ENCODE measurements at places on chromosomes 3 and 15. TPM values are rescaled to one million over a fixed set of nuclear protein-coding genes. Genes with fewer than 3 reads are reported as not detected.
A peak's percentile ranks its signal among the peaks of the same experiment; 100 is the strongest.

ATP13A5 gene
- total RNA-seq = not detected

A4GNT gene
- total RNA-seq = not detected

MRPL3 gene
- 129 TPM for total RNA-seq

DNA sequence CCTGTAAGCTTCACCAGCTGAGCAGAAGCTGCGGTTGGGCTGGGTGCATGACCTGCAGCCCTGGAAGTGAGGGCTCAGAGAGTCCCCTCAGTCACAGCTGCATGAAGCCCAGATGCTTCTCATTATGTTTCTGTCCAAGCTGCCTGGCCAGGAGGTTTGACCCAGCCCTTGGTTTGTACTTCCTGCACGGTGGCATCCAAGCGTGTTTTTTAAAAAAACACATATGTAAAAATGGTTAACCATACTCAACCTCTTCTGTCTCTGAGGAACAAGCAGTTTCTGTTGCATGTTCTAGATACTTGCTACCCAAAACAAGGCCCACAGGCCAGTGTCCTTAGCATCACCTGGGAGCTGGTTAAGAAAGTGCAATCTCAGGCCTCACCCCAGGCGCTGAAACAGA lies 76.0 kb upstream of the ATP10A start:
- no peaks in the 10 kb centered on the region for H3K4me1 ChIP-seq
- H3K27ac ChIP-seq = no peak overlapping the region
- no peaks in the 10 kb centered on the region for H3K36me3 ChIP-seq

- no peak overlapping the region for H3K4me3 ChIP-seq
- DNase-seq = no peak
- H3K27ac ChIP-seq = no peak overlapping the region
- H3K27me3 ChIP-seq = no peaks in the 10 kb centered on the region
Measured at GRCh38 chr3:73052857-73053256, 8.6 kb upstream of the EBLN2 start.

DNA sequence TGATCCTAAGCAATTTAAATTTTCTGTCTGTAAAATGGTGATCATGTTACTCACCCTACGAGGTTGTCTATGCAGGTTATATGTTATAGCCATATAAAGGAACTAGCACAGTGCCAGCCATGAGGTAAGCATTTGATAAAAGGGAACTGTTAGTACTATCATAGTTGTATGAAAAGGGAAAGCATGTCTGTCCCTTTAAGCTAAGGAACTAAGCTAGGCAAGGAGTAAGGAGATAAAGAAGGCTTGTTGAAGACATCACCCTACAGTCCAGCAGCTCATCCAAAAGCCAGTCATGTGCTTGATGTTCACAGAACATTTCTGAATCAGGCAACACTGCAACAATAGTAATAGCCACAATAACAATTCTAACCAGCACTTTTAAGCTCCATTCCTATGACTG lies 243.9 kb downstream of the ZBTB20 start:
- no peaks in the 10 kb centered on the region for H3K36me3 ChIP-seq
- DNase-seq = no peak
- no peak overlapping the region for H3K4me3 ChIP-seq

DNA sequence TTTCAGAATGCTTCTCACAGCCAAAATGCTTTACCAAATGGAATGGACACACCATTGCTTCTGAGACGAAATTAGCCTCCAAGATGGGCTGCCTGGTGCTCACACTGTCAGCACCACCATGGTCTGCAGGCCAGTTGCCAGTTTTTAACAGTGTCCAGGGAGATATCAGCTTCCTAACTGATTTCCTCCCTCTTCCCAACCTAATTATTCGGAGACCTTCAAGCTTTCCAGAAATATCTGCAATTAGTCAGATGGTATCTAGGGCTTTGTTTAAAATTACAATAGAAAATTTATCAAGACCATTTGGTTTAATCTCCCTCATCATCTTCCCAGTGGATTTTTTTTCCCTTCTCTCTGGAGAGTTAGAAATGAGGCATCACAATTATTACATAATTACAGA lies 287.5 kb downstream of the ZPLD1 start:
- H3K27me3 ChIP-seq = no peaks in the 10 kb centered on the region
- H3K4me3 ChIP-seq = no peak overlapping the region
- H3K27ac ChIP-seq = no peak overlapping the region
- H3K4me1 ChIP-seq = no peaks in the 10 kb centered on the region

GRCh38 chr15:40739047-40739446 lies 16.0 kb downstream of the RMDN3 start:
- no peak overlapping the region for H3K27ac ChIP-seq
- H3K27me3 ChIP-seq = no peaks in the 10 kb centered on the region
- DNase-seq = no peak

GRCh38 chr3:43528498-43529099 lies 93.2 kb downstream of the ANO10 start:
- no peaks in the 10 kb centered on the region for H3K27me3 ChIP-seq
- no peaks in the 10 kb centered on the region for H3K4me1 ChIP-seq
- no peak overlapping the region for H3K27ac ChIP-seq
- H3K36me3 ChIP-seq = no peaks in the 10 kb centered on the region
- H3K4me3 ChIP-seq = no peak overlapping the region

DNA sequence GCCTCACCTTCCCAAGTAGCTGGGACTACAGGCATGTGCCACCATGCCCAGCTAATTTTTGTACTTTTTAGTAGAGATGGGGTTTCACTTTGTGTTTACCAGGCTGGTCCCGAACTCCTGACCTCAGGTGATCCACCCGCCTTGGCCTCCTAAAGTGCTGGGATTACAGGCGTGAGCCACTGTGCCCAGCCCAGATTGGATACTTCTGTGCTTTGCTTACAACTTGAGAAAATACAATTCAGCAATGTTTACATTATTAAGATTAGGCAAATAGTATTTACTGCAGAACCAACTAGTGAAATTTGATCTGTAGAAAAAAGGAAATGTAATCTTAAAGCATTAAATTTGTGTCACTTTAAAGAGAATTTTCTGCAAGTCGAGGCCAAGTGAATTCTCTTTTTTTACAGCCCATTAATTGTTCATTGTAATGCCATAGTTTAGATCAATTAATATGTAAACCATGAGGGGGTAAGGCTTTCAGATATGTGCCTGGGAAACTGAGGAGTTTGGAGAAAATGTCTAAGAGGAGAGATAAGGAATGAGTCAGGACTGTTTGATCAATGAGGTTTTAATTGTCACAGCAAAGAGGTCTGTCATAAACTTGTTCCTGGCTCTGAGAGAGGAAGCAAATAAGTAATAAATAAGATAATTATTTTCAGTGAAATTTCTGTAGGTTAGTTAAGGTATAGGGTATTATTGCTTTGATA lies 15.3 kb downstream of the PYDC2 start:
- no peaks in the 10 kb centered on the region for H3K27me3 ChIP-seq
- no peak overlapping the region for H3K4me3 ChIP-seq
- H3K27ac ChIP-seq = no peak overlapping the region
- no peaks in the 10 kb centered on the region for H3K4me1 ChIP-seq
- no peak for DNase-seq

- no peaks in the 10 kb centered on the region for H3K4me1 ChIP-seq
- H3K27me3 ChIP-seq = no peaks in the 10 kb centered on the region
- H3K27ac ChIP-seq = no peak overlapping the region
- DNase-seq = no peak
Measured at GRCh38 chr15:46956456-46956855, 760.8 kb upstream of the SEMA6D start.

GRCh38 chr15:71201477-71201876 lies 86.2 kb downstream of the THSD4 start:
- no peaks in the 10 kb centered on the region for H3K4me1 ChIP-seq
- H3K27ac ChIP-seq = peak overlapping the region; percentile 5
- H3K36me3 ChIP-seq = no peaks in the 10 kb centered on the region
- no peak for DNase-seq
- no peak overlapping the region for H3K4me3 ChIP-seq

DNA sequence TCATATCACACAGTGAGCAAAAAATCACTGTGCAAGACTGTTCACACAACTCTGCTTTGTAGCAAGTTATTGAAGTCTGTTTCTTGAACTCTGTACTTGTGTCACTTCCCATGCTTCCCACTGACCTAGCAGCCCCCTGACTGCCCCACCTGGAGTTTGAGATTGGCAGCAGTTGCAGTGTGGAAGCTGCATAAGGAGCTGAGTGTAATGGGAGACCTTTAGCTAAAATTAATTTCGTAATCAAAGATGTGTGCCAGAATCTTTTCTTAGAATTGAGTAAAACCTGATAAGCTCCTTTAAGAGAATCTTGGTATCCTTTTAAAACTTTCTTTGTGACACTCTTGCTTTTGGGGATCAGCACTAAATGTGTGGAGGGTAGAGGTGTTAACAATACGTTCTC lies 42.8 kb downstream of the NKIRAS1 start:
- H3K36me3 ChIP-seq = no peaks in the 10 kb centered on the region
- no peak overlapping the region for H3K4me3 ChIP-seq
- no peaks in the 10 kb centered on the region for H3K27me3 ChIP-seq
- 0 out of 2 replicates have a peak, but pooled peaks cover 6% of the 10 kb centered on the region for H3K4me1 ChIP-seq

DNA sequence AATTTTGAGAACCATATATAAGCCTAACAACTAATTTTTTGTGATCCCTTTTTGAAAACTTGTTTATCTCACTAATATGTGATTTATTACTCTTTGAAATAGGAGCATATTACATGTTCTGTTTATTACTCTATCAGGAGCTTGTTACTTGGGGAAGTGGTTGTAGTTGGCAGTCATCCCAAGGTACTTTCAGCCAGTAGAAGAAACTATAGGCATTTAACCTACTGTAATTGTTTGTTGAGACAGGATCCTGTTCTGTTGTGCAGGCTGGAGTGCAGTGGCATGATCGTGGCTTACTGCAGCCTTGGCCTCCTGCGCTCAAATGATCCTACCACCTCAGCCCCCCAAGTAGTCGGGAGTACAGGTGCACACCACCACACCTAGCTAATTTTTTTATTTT lies 195.6 kb downstream of the TCF12 start:
- no peak overlapping the region for H3K27ac ChIP-seq
- H3K4me3 ChIP-seq = no peak overlapping the region

All from Panc1 (cell line).